ENCODE measurements at places on chromosomes 3 and 15.

DNA sequence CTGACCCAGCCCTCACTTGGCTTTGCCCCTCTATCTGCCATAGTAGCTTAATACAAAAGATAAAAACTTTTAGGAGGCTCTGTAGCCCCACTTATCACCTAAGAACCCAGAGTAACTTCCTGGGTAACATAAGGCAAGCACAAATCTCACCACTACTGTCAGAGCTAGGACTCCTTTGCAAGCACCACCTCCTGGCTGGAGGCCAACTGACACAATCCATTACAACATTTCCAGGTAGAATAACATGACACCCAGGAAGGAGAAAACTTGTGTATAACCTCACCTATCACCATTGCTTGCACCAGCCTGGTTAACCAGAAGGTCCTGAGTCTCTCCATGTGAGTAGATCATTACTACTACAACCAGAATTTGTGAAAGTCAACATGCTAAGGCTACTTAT, 230.0 kb downstream of the TUSC7 start:
- DNase-seq = no peak

- DNase-seq = no peak
Observed at GRCh38 chr3:171077261-171077660, 50.7 kb upstream of the SLC2A2 start.

- DNase-seq = no peak
Observed at GRCh38 chr3:60708191-60708975, 542.9 kb downstream of the FHIT start.

DNA sequence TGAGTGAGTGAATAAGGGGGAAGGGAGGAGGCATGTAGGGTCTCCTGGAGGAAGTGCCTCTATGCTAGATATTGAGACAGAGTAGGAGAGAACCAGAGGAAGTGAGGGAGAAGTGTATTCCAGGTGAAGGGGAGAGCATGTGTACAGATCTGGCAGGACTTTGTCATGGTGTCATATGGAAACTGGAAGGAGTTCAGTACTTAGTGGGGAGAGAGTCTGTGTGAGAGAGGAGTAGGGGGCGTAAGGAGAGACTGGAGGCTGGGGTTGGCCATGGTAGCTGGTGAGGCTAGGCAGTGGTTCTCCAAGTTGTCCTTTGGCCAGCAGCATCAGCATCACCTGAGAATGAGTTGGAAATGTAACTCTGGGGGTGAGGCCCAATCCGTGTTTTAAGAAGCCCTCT, 29.6 kb upstream of the EPHB1 start:
- DNase-seq = no peak

DNA sequence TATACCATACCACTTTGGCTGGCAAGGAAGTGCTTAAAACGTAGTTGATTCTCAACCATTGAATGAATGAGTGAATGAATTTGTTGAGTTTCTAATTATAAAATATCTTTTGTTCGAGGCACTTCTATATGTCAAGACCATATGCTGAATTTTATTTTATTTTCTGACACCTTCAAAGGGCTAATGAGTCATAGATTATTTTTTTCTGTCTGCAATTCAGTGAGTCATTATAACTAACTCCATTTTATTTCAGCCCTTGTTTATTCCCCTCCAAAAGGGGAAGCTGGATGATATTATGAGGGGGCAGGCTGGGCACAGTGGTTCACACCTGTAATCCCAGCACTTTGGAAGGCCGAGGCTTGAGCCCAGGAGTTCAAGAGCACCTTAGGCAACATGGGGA, 142.4 kb downstream of the P2RY1 start:
- DNase-seq = no peak

- DNase-seq = no peak
Observed at GRCh38 chr3:20846832-20847231, 660.8 kb upstream of the SGO1 start.

GRCh38 chr3:111749171-111750170, 109.6 kb upstream of the PHLDB2 start:
- no peak for DNase-seq

- DNase-seq = peak; percentile 12
Observed at GRCh38 chr3:190017521-190018288, 103.0 kb downstream of the P3H2 start.

DNA sequence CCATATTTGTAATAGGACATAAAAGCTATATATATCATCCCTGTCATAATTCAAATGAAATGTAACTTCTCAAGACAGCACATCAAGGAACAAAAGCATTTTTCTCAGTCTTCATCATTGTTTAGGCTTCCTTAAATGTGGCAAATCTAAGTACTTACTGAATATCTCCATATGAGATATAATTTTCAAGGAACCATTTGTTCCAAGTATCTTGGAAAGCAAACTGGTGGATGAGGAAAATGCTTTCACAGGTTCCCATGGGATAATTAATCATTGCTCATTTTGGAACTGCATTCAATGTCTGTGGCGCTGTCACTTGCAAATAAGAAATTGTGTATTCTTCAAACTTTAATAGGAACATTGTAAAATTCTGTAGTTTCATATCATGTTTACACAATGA, 52.6 kb upstream of the ZNF385D start:
- DNase-seq = no peak

GRCh38 chr3:44529927-44530326, 25.1 kb upstream of the ZKSCAN7 start:
- DNase-seq = no peak

GRCh38 chr3:160134454-160134853, 90.8 kb upstream of the C3orf80 start:
- no peak for DNase-seq

GRCh38 chr3:72052841-72053409, 268.0 kb upstream of the PROK2 start:
- no peak for DNase-seq

GRCh38 chr15:69624816-69625215, 172.2 kb downstream of the RPLP1 start:
- DNase-seq = peak; percentile 1

DNA sequence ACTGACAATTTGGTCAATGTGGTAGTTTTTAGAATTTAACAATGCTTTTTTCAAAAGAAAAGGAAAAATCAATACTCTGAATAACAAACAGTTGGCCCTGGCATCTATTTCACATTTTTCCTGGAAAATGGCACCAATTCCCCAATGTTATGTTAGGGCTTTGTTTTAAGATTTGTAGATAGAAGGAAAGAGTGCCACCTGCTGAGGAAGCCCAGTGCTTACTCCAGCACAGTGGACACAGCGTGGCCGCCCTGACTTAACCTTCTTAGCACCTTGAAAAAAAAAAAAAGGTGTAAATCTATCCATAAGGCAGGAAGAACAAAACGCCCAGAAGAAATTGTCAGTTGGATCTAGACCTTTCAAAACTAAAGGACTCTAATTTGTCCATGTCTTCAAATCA, 110.7 kb upstream of the CNTN4 start:
- no peak for DNase-seq

DNA sequence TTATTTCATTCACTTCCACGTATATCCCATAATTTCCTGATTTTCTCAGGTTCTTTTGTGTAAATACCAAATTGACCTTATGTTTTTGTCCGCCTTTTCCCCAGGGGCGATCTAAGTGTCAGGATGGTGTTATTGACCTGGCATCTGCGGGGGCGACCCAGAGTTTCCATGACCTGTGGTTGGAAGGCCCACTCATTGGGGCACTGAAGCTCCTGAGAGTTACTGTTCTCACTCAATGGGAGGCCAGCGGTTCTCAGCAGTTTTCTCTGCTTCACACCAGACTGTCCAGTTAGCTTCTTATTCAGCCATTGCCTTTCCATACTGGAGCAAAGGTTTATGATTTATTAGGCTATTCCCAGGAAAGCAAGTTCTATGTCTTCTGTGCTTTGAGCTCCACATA, 53.3 kb downstream of the B3GALNT1 start:
- no peak for DNase-seq

GRCh38 chr15:52112203-52112750, 298 bp downstream of the BCL2L10 start:
- no peak for DNase-seq

- no peak for DNase-seq
Observed at GRCh38 chr3:119524931-119525662, 26.8 kb downstream of the TIMMDC1 start.

- DNase-seq = no peak
Observed at GRCh38 chr15:50330921-50331320, 24.1 kb downstream of the GABPB1 start.
